ENCODE measurements at places on chromosomes 6 and 20.

DNA sequence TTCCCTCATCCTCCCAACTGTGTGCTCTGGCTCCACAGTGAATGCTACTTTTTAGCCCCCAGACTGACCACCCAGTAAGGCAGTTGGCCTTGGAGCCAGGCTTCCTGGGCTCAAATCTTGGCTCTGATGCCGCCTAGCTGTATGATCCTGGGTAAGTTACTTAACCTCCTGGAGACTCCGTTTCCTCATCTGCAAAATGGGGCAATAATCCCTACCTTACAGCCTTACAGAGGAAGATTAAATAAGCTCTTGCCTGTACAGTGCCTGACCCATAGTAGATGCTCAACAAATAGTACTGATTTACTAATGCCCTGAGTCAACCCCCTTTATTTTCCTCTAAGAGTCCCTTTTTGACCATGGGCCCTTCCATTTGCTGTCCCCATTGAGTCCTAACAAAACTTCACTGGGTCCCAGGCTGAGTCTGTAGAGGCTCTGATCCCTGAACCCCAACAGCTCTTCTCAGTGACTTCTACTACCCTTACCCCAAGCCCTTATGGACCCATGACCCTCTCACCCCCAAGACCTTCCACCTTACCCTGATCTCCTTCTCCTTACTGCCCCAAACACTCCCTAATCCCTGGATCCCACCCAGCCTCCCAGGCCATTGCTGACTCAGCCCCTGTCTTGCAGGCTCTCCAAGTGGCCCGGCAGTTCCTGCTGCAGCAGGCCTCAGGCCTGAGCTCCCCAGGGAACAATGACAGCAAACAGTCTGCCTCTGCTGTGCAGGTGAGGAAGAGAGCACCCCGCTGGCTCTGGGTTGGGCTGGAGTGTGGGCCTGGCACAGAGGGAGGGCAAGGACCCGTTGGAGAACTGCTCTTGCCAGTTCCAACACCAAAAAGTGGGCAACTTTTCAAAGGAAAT lies 31.4 kb downstream of the FOXP4 start:
- peak; percentile 43 for DNase-seq

DNA sequence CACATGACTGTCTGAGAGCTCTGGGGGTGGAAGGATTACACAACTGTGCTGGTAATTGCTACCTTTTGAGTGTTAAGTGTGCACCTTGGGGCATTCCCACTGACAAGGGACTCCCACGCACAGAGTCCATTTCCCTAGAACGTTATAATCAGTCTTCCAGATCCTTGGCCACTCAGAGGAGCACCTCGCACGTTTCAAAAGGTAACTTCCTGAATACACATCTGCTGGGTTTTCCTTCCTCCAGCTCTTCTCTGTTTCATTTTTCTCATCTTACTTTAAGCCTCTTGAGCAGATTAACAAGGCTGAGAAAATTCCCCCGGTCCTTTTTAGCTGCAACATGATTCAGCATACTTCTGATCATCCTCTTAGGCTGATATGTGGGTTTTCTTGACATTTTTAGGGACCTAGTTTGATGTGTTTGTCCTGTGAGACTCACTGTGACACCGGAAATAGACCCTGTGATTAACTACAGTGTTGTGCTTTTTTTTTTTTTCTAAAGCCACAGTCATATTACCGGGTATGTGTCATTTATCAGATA lies 98.4 kb upstream of the DUSP22 start:
- DNase-seq, result no peak

- DNase-seq, result no peak
These were observed 374.3 kb downstream of the DOK5 start for GRCh38 chr20:54849741-54850140.

DNA sequence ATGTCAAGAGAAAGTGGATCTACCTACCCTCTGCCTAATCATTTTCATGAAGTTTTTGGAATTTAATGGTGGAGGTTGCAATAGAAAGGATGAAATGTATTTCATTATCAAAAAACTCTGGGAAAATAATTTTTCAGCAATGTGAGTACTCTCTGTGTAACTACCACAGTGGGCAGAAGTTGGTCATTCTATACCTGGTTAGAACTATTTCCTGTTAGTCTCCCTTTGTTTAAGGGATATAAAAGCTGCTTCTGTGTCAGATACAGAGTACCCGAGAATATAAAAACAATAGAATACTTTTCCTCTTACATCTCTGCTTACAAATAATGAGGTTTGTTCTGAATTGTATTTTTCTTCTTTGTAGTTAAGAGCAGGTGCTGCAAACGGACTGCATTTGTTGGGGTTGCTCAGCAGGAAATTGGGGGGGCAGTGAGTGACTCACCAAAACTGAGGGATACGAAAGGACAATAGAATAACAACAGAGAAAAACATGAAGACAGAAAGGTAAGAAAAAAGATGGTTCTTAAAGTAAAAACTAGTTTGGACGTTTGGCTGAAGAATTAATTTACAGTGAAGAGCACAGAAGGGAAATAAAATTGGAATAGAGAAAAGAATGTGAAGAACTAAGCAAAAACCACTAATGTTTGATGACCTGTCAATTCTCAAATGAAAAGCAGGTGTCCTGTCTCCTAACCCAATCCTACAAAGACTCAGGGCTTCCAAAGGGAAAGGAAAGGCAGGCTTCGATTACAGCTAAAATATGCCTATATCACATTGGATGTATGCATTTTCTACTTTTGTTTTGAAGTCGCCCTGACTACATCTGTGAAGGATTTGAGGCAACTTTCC lies 703.1 kb downstream of the RFPL4B start:
- DNase-seq, result no peak

DNA sequence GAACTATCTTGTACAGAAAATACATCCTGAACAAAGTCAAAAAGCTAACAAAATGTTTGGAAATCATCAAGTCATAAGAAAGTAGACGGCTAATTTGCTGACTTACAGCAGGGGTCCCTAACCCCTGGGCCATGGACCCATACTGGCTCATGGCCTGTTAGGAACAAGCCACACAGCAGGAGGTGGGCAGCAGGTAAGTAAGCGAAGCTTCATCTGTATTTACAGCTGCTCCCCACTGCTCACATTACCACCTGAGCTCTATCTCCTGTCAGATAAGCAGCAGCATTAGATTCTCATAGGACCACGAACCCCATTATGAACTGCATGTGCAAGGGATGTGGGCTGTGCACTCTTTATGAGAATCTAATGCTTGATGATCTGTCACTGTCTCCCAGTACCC lies 115.5 kb downstream of the CDK19 start:
- DNase-seq, result no peak

- DNase-seq, result no peak
These were observed 138.3 kb downstream of the IPCEF1 start for GRCh38 chr6:154218301-154218700.

DNA sequence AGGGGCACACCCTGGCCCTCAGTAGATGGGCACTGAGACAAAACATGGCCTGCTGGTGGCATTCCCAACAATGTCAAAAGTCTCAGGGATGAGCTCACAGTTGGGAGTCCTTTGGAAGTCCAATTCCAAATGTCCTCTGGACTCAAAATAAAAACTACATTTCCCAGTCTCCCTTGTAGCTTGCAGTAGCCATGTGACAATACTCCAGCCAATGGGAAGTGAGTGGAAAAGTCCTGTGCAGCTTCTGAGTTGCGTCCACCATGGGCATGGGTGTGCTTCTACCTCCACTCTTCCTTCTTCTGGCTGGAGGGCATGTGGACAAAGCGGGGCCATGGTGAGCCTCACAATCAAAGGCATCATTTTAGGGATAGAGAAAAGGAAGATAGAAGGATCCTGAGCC lies 5.8 kb upstream of the ADAM33 start:
- peak; percentile 44 for DNase-seq

GRCh38 chr20:64145458-64146300 lies 18.6 kb upstream of the MYT1 start:
- no peak for DNase-seq

GRCh38 chr6:8703059-8703458 lies 267.7 kb upstream of the SLC35B3 start:
- no peak for DNase-seq

DNA sequence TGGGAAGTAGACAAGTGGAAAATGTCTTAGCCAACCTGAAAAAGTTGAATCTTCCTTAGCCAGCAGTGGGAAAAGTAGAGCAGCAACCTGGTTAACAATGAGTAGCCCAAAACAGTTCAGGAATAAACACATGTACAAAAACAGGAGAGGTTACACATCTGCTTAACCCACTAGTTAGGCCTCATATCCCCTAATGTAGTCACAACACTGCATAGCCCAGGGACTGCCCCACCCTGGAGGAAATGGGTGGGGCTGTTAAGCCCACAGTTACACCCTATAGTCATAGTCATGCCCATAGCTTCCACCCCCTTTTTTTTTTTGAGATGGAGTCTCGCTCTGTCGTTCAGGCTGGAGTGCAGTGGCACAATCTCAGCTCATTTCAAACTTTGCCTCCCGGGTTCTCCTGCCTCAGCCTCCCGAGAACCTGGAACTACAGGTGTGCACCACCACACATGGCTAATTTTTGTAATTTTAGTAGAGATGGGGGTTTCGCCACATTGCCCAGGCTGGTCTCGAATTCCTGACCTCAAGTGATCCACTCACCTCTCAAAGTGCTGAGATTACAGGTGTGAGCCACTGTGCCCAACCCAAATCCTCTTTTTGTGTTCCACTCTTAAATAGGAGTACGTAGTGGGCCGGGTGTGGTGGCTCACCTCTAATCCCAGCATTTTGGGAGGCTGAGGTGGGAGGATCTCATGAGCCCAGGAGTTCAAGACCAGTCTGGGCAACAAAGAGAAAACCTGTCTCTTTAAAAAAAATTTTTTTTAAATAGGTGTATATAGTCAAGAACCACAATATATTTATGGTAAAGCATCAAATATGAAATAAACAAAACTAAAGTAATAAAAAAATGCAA lies 24.5 kb downstream of the ILRUN start:
- DNase-seq, result peak; percentile 31

GRCh38 chr20:45952861-45953260 lies 18.4 kb downstream of the PCIF1 start:
- DNase-seq, result no peak

GRCh38 chr6:8060346-8060745 lies 3.8 kb downstream of the BLOC1S5 start:
- DNase-seq, result no peak

GRCh38 chr20:3447321-3447720 lies 23.5 kb upstream of the ATRN start:
- DNase-seq, result no peak

- no peak for DNase-seq
These were observed 28.4 kb downstream of the BRPF3 start for GRCh38 chr6:36224918-36225461.

GRCh38 chr6:168956884-168957730 lies 296.5 kb downstream of the THBS2 start:
- peak; percentile 57 for DNase-seq

DNA sequence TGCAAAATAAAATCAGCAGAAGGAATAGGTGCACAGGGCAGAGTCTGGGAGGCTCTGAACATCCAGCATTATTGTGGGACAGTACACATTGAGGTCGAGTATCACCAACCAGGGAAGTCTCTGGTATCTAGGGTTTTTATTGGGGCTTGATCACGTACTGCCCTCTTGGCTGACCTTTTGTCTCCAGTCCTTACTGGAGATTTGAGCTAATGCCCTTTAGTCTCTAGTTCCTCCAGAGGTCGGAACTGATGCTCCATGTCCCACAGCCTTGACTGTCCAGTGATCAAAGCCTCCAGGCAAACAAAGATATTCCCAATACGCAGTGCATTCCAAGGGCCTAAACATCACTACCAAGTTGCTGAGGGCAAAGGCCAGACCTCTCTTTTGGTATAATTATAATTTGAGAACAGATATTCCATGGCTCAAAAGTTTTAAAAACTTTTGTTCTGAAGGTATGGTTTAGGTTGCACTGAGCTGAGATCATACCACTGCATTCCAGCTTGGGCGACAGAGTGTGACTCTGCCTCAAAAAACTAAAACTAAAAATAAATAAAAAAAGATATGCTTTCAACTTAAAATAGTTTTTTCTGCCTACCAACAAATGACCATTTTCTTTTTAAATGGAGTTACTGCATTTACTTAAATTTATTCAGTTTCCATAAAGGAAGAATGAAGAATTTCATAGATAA lies 56.9 kb upstream of the DYNLRB1 start:
- no peak for DNase-seq

DNA sequence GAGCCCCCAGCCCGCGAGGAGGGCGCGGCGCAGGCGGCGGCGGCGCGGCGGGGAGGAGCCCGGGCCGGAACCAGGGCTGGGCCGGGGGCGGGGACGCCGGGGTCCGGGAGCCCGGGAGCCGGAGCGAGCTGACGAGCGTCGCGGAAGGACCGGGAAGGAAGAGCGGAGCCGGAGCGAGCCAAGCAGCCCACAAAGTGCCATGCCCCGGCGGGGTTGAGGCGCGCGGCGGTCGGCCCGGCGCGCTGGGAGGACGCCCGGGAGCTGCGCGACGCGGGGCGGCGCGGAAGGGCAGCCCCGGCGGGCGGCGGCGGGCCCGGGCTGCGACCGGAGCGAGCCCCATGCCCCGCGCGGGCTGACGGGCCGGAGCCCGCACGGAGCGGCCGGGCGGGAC lies 289 bp downstream of the FOXP4 start:
- DNase-seq, result no peak

DNA sequence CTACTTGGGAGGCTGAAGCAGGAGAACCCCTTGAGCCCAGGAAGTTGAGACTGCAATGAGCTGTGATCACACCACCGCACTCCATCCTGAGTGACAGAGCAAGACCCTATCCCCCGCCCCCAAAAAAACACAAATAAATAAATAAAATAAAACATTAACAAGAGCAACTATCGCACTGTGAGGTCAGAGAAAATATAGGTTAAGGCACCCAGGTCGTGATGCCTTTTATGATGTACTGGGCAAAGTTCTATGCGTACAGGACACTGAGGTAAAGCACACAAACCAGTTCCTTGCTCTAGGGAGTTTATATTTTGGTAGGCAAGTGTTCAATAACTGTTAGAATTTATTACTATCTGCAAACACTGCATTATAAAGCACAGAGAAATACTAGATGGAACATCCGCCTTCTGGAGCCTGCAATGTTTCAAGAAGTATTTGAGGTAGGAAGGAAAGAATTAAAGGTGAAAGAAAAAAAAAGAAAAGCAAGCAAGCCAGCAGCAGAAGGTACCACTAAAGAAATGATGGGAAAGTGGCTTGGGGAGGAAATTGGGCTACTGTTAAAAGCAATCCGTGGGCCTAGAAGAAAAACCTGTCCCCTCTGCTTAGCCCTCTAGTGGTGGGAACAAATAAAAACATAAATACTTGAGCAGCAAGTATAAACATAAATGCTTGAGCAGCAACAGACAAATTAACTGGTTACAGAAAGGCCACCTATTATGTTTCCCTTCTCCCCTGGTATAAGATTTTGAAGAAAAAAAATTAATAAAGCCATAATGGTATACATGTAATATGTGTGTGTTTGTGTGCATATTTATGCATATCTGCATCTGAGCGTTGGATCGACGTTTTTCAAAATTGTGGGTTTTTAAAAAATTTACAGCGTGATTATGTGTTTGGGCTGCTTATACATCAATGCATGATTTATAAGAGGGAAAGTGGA lies 128.0 kb downstream of the PHACTR1 start:
- peak; percentile 29 for DNase-seq

- DNase-seq, result no peak
These were observed 5.8 kb upstream of the PLTP start for GRCh38 chr20:45917790-45918141.

- peak; percentile 54 for DNase-seq
These were observed 119.4 kb upstream of the LY86 start for GRCh38 chr6:6469074-6469473.

All from H4 (cell line).